ENCODE measurements at places on chromosomes 4 and X.
A peak's percentile ranks its signal among the peaks of the same experiment; 100 is the strongest.

DNA sequence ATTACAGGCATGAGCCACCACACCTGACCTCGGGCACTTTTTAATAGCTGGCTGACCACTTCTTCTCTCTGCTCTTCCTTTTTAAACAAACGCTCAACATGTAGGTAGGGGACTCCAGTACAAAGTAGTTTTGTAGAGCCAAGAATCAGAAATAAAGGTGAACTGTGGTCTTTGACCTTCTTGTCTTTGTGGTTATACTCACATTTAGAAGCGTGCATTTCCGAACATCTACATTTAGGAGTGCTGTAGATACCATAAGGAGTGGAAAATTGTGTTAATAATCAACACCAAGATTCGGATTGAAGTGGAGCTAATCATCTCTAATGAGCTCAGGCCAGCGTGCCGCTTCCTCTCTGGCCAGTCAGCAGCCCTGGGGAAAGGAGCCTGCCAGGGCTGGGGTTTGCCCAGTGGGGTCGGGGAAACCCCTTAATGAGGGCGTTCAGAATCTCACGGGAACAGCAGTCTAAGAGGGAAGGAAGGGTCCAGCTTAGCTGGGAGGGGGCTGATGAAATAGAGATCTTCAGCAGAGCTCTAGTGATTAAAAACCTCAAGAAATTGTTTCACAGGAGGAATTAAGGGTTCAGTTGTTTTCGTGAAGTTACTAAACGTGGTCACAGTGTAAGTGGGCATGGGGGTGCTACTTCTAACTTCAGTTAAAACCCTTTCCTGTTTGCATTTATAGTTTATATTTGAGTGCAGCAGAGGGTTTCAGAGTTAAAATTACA, 81.2 kb downstream of the GAB1 start:
- DNase-seq = no peak

GRCh38 chr4:159273141-159273438, 170.2 kb downstream of the RAPGEF2 start:
- DNase-seq = no peak

DNA sequence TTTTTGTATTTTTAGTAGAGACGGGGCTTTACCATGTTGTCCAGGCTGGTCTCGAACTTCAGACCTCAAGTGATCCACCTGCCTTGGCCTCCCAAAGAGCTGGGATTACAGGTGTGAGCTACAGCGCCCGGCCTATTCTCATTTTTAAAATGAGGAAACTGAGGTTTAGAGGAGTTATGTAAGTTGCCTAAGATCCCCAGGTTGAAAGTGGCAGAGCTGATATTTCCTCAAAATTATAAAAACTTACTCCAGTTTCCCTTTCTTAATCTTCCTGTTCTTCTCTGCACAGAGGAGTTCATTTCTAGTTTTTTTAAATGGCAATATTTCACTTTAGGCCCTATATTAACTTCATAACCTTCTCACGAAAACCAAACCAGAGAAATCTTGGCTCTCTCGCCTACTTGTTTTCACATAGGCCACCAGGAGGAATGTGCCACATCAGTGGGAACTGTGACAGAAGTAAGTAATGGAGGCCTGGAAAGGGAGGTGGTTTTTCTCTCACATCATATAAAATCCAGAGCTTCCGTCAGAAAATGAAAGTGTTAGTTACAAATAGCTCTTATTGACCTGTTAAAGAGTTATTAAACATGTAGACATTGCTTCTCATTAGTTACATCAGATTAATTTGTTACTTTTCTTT, 16.1 kb upstream of the RS1 start:
- DNase-seq = no peak

- no peak for DNase-seq
Observed at GRCh38 chr4:3878678-3879077, 112.5 kb downstream of the ADRA2C start.

DNA sequence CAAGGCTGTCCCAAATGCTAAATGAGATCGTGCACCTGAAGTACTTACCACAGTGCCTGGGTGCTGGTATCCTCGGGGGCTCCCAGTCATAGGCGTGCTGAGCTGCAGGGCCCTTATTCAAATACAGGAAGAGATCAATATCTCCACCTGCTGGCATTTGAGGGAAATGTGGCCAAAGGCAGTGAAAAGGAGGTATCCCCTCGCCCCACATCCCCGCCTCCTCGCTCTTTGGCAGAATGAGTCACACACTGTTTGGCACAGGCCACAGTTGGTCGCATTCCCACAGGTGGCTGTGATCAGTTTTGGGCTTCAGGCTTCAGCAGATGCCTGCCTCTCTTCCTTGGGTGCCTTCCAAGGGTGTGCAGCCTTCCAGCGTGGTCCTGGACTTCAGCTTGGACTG, 28.4 kb downstream of the ZNF185 start:
- DNase-seq = peak; percentile 89

GRCh38 chr4:35105486-35105885, 1138.8 kb downstream of the ARAP2 start:
- DNase-seq = no peak

DNA sequence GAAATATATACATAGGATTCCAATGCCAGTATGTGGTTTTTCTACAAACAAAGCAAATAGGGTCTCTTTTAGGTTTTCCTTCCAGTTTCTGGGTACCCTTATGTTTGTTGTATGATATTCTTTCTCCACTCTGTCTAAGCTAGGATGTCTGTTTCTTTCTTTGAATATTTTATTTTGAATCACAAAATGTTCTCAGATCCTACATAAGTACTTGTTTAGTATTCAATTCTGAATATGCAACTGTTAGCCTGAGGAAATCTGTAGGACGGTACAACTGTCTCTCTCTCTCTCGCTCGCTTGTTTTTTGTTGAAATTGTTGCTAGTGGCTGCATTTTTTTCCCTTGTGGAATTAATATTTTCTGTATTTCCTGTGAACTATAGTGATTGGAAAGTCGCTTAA, 163.2 kb downstream of the CCSER1 start:
- no peak for DNase-seq

DNA sequence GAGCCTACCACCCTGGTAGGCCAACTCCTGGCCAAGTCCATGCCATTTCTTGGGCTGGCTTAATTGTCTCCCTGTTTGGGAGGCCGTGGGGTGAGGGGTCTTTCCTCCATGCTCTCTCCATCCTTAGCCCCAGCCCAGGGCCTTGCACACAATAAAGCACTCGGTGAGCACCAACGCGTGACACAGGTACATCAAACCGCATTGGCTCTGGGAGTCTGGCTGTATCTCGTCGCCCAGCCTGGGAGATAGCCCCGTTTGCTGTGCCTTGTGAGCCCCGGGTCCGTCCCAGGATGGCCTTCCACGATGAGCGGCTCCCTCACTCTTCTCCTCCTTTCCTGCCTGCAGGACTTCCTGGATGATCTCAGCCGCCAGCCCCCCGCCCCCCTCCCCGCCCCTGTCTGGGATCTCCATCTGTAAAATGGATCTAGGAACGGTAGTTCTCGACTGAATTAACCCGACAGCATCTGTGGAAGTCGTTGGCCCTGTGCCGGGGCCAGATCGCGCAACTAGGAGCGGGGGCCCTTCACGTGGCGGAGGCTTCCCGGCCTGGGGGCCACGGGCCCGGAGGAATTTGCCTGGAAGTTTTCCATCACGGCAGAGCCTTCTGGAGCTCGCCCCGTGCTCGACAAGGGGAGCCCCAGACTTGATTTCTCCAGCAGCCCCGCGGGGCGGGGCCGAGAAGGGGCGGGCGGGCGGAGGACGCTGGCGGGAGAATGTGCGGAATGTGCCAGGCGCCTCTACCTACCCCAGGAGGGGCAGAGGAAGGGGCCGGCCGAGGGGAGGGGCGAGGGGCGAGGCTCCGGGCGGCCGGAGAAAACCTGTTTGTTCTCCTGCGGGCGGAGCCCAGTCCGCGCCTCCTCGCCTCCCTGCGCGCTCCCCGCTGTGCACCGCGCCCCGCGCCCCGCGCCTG, at the start of gene ZNF185:
TSS of gene ZNF185 (plus strand) at position 846 of the 910 bp plus-strand sequence. CDS start 16,423 bp downstream, outside the sequence.
- DNase-seq = no peak

DNA sequence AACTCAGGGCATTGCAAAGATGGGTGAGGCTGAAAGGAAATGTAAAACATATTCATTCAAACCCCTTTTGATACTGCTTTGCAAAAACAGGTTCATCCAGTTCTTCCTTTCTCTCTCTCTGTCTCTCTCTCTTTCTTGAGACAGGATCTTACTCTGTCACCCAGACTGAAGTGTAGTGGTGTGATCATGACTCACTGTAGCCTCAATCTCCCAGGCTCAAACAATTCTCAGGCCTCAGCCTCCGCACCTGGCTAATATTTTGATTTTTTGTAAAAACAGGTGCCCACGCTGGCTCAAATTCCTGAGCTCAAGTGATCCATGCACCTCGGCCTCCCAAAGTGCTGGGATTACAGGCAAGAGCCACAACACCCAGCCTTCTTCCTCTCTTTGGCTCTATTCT, 15.6 kb upstream of the DCHS2 start:
- DNase-seq = no peak

DNA sequence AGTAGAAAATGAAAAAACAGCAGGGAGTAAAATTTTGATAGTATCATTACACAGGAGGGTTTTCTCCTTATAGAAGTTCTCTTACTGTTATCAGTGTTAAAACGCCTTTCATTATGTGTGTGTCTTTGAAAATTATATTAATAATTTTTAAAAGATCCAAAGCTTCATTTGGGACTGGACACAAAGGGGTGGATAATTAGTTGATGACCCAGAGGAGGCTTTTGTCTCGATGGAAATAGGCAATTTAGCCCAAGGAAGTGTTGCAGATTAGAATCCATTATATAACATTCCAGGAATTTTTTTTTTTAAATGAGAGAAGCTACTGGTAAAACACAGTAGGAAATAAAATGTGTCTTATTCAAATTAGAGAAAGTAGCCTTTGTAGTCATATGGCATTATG, 1339.3 kb downstream of the FSTL5 start:
- DNase-seq = no peak

DNA sequence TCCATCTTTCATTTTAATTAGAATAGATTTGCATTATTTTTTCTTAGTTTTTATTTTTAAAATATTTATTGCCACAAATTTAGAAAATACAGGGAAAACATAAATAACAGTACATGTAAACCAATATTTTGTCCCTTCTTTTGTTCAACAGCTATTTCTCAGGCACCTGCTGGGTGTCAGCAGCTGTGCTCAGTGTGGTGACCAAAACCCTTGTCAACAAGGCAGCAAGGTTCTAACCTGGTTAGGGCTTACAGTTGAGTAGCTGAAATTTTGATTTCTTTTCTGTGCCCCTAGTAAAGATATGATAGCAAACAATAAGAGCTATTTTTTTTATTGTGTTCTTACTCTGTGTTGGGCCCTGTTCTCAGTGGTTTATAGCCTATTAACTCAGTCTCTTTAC, 128.1 kb downstream of the PTTG2 start:
- DNase-seq = no peak

Data from KBM-7 (cell line).